ENCODE measurements at places on chromosomes 4 and X.

GRCh38 chr4:37754410-37755185 is 68.4 kb upstream of the RELL1 start:
- H3K36me3 ChIP-seq = no peaks in the 10 kb centered on the region
- DNase-seq = no peak
- H3K4me3 ChIP-seq = no peak overlapping the region

GRCh38 chr4:167114416-167114971 is 119.8 kb downstream of the SPOCK3 start:
- H3K4me3 ChIP-seq = no peak overlapping the region
- H3K27me3 ChIP-seq = no peaks in the 10 kb centered on the region
- DNase-seq = no peak
- H3K36me3 ChIP-seq = no peaks in the 10 kb centered on the region

- H3K4me1 ChIP-seq = no peaks in the 10 kb centered on the region
- no peaks in the 10 kb centered on the region for H3K27me3 ChIP-seq
- no peak overlapping the region for H3K27ac ChIP-seq
- no peak for DNase-seq
These were observed 750.5 kb downstream of the ADGRL3 start for GRCh38 chr4:61950625-61951024.

GRCh38 chr4:127788517-127788916 is 6.4 kb downstream of the HSPA4L start:
- no peak overlapping the region for H3K4me3 ChIP-seq
- no peak for DNase-seq
- peaks cover 3% of the 10 kb centered on the region for H3K4me1 ChIP-seq
- no peaks in the 10 kb centered on the region for H3K27me3 ChIP-seq
- H3K36me3 ChIP-seq = no peaks in the 10 kb centered on the region

- H3K4me3 ChIP-seq = no peak overlapping the region
- H3K4me1 ChIP-seq = no peaks in the 10 kb centered on the region
- H3K27me3 ChIP-seq = no peaks in the 10 kb centered on the region
- no peak overlapping the region for H3K27ac ChIP-seq
- H3K36me3 ChIP-seq = no peaks in the 10 kb centered on the region
- DNase-seq = no peak
These were observed 25.5 kb downstream of the MAGEA4 start for GRCh38 chrX:151938172-151938571.

DNA sequence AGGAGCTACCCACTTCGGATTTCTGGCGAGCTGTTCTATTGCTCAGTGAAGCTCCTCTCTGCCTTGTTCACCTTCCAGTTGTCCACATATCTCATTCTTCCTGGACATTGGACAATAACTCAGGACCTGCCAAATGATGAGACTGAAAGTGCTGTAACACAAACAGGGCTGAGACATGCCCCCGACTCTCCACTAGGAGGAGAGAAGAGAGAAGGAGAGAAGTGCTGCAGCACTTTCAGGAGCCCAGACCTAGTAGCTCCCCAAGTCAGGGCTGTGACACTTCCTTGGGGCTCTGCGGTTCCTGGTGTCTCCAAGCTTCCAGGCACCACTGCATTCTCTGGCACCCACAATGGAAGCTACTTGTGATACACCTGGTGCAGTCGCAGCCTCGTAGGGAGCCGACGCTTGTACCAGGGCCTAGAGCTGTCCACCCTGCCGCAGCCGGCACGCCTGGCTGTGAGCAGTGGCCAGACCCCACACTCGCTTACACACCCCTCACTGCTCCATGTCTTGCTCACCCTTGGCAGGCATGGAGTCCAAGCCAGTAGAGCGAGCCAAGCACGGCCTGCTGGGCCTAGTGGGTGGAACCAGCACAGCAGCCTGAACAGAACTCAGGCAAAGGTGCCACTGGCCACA is 234.9 kb downstream of the TECRL start:
- H3K27ac ChIP-seq = no peak overlapping the region
- no peaks in the 10 kb centered on the region for H3K4me1 ChIP-seq
- DNase-seq = no peak
- no peaks in the 10 kb centered on the region for H3K27me3 ChIP-seq
- no peak overlapping the region for H3K4me3 ChIP-seq
- no peaks in the 10 kb centered on the region for H3K36me3 ChIP-seq

- H3K4me3 ChIP-seq = no peak overlapping the region
- H3K27me3 ChIP-seq = no peaks in the 10 kb centered on the region
- DNase-seq = no peak
- no peaks in the 10 kb centered on the region for H3K36me3 ChIP-seq
These were observed 52.3 kb upstream of the PDK3 start for GRCh38 chrX:24412637-24413363.

- H3K36me3 ChIP-seq = no peaks in the 10 kb centered on the region
- no peaks in the 10 kb centered on the region for H3K27me3 ChIP-seq
These were observed 1.1 kb upstream of the LCORL start for GRCh38 chr4:18022572-18023050.

GRCh38 chrX:140318296-140318695 is 186.6 kb downstream of the SOX3 start:
- H3K4me3 ChIP-seq = no peak overlapping the region
- no peaks in the 10 kb centered on the region for H3K36me3 ChIP-seq
- H3K27me3 ChIP-seq = no peaks in the 10 kb centered on the region
- DNase-seq = no peak
- no peak overlapping the region for H3K27ac ChIP-seq

GRCh38 chr4:90025248-90025647 is 101.9 kb upstream of the CCSER1 start:
- H3K4me1 ChIP-seq = no peaks in the 10 kb centered on the region
- no peaks in the 10 kb centered on the region for H3K27me3 ChIP-seq
- no peak for DNase-seq

DNA sequence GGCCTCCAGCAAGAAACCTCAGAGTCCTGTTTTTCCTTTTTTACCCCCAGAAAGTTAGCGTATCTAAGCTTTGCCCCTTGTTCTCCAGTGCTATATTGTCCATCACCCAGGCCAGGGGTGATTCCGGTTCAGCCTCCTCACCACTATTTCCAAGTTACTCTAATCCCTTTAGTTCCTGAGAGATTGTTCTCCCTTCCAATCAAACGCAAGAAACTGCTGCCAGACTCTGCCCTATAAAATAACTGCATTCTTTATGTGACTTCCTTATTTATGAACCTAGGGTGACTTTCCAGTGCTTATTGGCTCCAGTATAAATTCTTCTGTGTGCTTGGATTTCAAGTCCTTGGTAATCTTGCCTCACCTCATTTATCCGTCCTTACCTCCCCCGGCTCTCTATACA is 65.7 kb downstream of the CLCN5 start:
- no peaks in the 10 kb centered on the region for H3K4me1 ChIP-seq
- no peak overlapping the region for H3K4me3 ChIP-seq
- H3K36me3 ChIP-seq = no peaks in the 10 kb centered on the region

GRCh38 chr4:173525118-173526011 is 4.7 kb downstream of the HAND2 start:
- peaks cover 11% of the 10 kb centered on the region for H3K4me1 ChIP-seq
- H3K27ac ChIP-seq = peak overlapping the region; percentile 95

- H3K27me3 ChIP-seq = no peaks in the 10 kb centered on the region
- no peaks in the 10 kb centered on the region for H3K4me1 ChIP-seq
- H3K36me3 ChIP-seq = no peaks in the 10 kb centered on the region
- no peak overlapping the region for H3K27ac ChIP-seq
- no peak overlapping the region for H3K4me3 ChIP-seq
These were observed 159.7 kb upstream of the ATP6AP2 start for GRCh38 chrX:40420899-40421729.

DNA sequence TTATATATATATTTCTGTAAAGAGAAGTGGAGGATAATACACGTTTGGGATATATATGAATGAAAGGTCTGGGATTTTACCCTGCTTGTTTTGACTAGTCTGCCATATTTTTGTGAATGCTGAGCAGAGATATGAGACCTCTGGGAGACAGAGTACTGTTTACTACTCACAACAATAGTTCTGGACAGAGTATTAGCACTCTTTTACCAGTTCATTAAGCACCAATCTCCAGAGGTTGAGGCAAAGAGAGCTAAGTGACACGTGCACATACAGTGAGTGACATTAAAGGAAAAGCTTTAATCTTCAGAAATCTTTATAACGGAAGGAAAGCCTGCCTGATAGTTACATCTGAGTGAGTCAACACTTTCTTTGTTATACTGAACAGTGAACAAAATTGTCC is 1452.7 kb upstream of the TENM3 start:
- no peak overlapping the region for H3K27ac ChIP-seq
- DNase-seq = no peak
- H3K4me3 ChIP-seq = no peak overlapping the region
- no peaks in the 10 kb centered on the region for H3K27me3 ChIP-seq
- H3K4me1 ChIP-seq = no peaks in the 10 kb centered on the region
- no peaks in the 10 kb centered on the region for H3K36me3 ChIP-seq

- no peaks in the 10 kb centered on the region for H3K4me1 ChIP-seq
- no peaks in the 10 kb centered on the region for H3K36me3 ChIP-seq
- H3K27ac ChIP-seq = no peak overlapping the region
- DNase-seq = no peak
- no peaks in the 10 kb centered on the region for H3K27me3 ChIP-seq
These were observed 6.8 kb upstream of the SOWAHB start for GRCh38 chr4:76904646-76905190.

DNA sequence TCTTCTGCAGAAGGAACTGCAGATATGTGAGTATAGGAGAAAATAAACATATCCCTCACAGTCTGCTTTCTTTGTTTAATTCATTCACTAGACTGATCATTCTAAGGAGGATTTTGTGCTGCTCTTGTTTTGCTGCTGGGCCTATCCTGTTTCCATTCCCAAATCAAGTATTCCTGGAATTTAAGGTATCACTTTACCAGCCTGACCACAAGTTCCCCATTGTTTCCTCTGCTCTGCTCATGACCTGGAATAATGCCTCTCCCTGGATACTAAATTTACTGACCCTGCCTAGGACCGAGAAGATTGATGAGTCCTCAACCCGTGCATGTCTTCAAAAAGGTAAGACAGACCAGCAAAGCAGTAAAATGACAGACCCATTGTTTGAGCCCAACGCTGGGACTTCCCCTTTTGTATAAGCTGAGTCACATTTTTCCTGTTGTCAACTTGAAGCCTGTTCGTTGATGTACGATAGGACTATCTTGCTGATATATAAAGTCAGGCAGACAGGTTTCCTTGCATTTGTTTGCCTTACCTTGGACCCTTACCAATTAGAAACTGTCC is 85.5 kb upstream of the TET2 start:
- DNase-seq = peak; percentile 19
- no peaks in the 10 kb centered on the region for H3K4me1 ChIP-seq
- peak overlapping the region; percentile 32 for H3K27ac ChIP-seq
- H3K27me3 ChIP-seq = no peaks in the 10 kb centered on the region

DNA sequence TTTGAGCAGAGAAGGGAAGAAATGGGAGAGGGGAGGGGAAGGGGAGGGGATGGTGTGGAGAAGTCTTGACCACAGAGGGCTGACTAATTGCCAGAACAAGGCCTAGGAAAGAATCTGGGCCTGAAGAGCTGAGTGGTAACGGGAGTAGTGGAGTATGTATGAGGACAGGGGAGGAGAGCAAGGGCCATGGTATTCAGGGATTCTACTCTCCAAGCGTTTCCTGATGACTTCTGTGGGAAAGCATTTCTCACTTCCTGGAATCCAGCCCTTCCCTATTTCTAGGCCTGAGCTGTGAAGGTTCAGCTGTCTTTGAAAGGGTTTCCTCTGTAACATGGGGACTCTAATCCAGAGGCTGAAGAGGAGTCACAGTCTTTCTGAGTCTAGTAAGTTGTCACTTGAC is 19.7 kb upstream of the SOX3 start:
- no peaks in the 10 kb centered on the region for H3K36me3 ChIP-seq
- no peak for DNase-seq
- H3K27ac ChIP-seq = no peak overlapping the region
- H3K4me1 ChIP-seq = no peaks in the 10 kb centered on the region
- no peak overlapping the region for H3K4me3 ChIP-seq
- H3K27me3 ChIP-seq = no peaks in the 10 kb centered on the region

- no peaks in the 10 kb centered on the region for H3K27me3 ChIP-seq
- no peak overlapping the region for H3K4me3 ChIP-seq
- no peak overlapping the region for H3K27ac ChIP-seq
- no peak for DNase-seq
These were observed 36.1 kb downstream of the GSPT2 start for GRCh38 chrX:51779306-51779705.

DNA sequence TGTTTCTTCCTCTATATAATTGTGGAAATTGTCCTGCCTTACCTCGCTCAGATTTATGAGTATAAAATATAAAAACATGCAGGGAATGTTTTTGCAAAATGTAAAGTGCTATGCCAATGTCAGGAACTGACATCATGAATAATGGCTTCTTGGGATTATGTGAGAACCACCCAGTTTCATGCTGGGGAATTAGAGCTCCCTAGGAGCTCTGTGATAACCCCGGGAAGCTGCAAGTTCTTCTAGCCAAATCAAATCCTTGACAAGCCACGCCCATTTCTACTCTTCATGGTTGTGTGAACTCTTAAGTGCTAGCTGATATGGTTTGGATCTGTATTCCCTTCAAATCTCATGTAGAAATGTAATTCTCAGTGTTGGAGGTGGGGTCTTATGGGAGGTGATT is 85.9 kb upstream of the PAK3 start:
- no peaks in the 10 kb centered on the region for H3K4me1 ChIP-seq
- H3K27ac ChIP-seq = no peak overlapping the region
- H3K36me3 ChIP-seq = no peaks in the 10 kb centered on the region

DNA sequence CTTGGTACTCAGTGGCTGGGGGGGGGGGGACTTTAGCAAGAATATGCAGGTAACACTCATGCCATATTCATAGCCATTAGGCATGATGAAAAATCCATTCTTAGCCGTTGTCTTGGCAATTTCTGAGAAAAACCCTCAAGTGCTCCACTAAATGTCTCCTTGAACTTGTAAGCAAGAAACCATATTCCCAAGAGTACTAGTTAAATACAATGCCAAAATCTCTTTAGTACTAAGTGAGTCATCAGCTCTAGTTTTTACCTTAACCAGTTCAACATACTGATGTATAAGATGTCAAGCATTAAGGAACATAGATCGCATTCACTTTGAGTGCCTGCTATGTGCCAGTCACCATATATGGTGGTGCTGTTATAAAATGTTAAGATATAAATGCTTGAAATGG is 27.5 kb downstream of the UBE2D3 start:
- no peak overlapping the region for H3K4me3 ChIP-seq
- H3K27me3 ChIP-seq = no peaks in the 10 kb centered on the region
- no peak overlapping the region for H3K27ac ChIP-seq
- no peaks in the 10 kb centered on the region for H3K36me3 ChIP-seq
- H3K4me1 ChIP-seq = no peaks in the 10 kb centered on the region

DNA sequence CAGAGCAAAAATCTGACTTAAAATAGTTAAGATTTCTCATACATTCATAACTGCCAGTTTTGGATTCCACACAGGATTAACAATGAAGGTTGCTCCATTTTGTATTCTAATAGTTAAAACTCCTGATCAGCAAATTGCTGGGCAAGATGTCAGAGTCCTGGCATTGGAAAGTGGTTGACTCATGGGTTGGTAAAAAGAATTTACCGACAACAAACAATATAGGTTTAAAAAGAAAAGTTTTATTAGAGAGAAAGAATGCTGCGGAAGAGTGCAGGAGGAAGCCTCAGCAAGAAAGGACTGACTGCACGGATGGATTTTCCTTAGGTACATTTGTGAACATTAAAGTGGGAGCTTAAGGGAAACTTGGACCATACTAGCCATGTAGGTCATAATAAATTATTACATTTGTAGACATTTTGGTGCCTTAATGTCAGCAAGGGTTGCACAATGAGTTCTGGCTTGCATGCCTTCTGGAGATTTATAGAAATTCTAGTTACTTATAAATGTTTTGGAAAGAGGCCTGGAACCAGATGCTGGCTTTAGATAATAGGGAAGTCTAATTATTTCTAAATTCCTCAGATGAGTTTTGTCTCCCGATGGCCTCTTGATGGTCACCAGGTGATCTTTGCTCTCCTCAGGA is 25.4 kb upstream of the IL2 start:
- no peaks in the 10 kb centered on the region for H3K4me1 ChIP-seq
- H3K27me3 ChIP-seq = no peaks in the 10 kb centered on the region
- no peak overlapping the region for H3K4me3 ChIP-seq
